NCI-H1930 (cell line): ENCODE measurements at places on chromosomes 12 and 14.

GRCh38 chr12:113467142-113467501, 4.5 kb downstream of the LHX5 start:
- DNase-seq: no peak

- no peak for DNase-seq
These were observed 64.6 kb downstream of the KIF21A start for GRCh38 chr12:39378341-39378740.

GRCh38 chr12:56311003-56311402, 4.8 kb downstream of the CNPY2 start:
- no peak for DNase-seq

DNA sequence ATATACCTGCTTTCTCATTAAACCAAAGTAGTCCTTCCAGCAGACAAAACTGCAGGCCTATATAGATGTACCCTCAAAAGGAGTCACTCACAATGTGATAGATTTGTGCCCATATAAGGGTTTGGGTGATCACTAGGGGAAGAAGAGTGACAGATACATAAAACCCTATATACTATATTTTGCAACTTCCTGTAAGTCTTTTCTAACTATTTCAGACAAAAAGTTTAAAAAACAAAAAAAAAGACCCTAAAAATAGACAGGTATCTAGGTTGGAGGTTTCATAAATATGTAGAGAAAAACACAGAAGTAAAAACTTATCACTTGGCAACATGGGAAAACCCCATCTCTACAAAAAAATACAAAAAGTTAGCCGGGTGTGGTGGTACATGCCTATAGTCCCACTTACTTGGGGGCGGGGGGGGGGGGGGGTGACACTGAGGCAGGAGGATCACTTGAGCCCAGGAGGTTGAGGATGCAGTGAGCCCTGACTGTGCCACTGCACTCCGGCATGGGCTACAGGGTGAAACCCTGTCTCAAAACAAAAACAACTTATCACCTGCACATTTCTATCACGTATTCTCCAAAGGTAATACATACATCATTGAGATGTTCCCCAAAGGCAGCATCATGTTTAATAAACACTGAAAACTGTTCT, 2.9 kb downstream of the VCPKMT start:
- no peak for DNase-seq

DNA sequence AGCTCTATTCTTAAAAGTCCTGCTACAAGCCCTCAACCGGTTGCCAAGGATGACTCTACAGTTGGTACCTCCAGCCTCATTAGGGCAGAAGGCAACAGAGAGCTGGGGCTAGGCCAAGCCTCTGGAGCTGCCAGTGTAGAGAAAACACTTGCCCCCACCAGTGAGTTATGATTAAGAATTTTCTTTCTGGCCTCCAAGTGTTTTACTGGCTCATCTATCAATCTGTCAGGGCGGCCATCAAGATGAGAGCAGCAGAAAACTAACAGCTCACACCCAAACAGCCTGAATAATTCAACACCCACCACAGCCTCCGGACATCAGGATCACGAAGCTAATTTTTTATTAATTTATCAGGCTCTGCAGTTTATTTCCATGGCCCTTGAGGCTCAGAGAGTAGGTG, 40.7 kb upstream of the CMKLR1 start:
- DNase-seq: no peak

GRCh38 chr12:85874031-85874461, at the start of gene NTS:
Gene NTS, plus strand, starts transcription at chr12:85874295. Its CDS starts 109 bp downstream, at chr12:85874404.
- DNase-seq: peak; percentile 1

DNA sequence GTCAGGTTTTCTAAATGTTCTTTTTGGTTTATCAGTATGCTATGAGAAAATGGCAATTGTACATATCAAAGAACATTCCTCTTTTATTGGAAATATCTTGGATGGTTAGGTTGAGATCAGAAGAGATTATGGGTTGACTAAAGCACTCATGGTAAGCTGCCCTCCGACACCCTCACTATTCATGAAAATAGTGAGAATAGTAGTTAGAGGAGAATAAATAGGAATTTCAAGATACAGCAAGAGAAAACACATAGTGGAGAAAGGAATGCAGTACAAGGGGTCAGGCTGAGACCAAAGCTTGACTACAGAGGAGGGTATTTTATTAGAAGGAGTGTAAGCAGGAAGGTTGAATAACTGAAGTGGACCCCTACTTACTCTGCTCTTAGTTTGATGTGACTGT, 112.5 kb downstream of the PTPRQ start:
- no peak for DNase-seq

DNA sequence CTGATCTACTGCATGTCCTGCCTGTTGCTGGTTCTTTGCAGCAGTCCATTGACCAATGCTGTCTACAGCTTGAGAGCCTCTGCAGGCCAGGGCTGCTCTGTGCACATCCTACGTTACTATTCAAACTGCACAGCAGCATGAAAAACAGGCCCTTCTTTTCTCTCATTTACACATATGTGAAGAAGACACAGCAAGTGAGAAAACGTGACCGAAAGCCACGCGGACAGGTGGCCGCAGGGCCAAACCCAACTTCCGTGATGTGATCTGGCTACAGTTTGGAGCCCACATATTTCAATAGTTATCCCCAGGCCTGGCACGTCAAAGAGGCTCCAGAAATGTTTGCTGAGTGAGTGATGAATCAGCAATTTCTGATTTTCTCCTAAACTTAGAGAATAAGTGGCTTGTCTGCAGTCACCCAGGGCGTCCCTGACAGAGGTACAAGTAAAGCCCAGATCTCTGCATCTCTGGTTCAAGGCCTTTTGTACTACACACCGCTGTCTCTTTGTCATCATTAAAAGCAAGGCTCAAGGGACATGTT, 17.9 kb upstream of the TCL1B start:
- DNase-seq: no peak

GRCh38 chr14:98704441-98704840, 567.6 kb downstream of the BCL11B start:
- no peak for DNase-seq

- DNase-seq: no peak
These were observed 31.7 kb downstream of the DHRS7 start for GRCh38 chr14:60133487-60133886.

DNA sequence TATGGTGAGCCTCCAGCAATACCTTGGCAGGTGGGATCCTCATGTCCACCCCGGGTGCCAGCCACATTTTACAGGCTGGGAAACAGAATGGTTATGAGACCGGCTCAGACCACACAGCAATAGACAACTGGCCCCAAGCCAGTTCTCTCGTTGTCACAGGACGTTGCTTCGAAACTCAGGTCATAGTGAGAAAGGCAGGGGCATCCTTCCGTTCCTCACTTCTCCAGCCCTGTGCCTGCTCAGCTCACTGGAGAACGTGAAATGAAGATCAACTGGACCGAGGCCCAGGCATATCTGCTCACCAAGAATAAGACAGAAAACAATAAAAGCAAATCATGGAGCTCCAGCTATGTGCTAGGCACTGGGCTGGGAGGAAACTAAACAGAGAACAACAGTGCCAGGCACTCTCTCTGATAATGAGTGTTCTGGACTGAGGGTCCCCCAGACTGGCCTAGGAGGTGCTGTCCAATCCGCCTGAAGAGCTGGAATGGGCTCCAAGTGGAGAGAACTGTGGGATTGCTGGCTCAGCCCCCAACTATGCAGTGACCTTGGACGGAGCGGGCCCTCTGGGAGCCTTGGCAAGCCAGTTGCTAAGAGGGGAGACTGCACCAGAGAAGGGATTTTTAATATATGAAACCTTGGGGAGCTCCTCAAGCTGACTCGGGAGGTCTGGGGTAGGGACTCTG, 18.8 kb upstream of the FAIM2 start:
- no peak for DNase-seq

DNA sequence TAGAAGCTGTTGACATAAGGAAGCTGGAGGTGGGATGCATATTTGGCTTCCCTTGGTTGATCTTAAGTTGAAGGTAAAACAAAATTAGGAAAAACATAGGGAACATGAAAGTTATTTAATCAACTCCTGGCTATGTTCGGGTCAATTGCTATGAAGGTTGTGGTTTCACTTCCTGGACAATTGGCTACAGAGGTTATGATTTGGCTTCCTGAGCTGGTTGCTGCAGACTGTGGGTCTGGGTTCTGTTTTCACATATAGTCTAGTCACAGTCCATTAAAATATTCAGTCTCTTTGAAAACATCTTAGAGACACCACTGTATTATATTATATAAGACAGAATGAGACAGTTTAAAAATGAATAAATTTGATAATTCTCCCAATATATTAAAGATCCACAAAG, 895.2 kb upstream of the USP15 start:
- no peak for DNase-seq

DNA sequence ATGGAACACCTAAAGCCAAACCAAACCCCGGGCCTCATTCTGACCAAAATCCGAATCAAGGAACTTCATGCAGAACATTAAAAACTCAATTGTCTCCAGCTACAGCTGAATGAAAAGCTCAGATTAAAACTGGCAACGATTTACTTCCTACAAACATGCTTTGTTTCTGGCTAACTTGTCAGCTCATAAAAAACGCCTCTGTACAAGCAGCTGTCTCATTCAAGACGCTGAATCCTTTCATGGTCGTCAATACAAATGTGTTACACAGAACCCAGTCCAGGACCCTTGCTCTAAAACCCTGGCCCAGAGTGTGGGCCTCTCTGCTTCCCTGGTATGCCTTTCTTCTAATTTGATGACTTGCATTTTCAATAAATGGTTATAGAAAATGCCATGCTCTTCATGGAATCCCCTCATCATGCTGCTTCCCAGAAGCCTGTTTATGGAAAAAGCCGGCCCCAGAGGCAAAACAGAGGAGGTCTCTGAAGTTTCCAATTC, 183.1 kb downstream of the PHLDA1 start:
- DNase-seq: no peak

DNA sequence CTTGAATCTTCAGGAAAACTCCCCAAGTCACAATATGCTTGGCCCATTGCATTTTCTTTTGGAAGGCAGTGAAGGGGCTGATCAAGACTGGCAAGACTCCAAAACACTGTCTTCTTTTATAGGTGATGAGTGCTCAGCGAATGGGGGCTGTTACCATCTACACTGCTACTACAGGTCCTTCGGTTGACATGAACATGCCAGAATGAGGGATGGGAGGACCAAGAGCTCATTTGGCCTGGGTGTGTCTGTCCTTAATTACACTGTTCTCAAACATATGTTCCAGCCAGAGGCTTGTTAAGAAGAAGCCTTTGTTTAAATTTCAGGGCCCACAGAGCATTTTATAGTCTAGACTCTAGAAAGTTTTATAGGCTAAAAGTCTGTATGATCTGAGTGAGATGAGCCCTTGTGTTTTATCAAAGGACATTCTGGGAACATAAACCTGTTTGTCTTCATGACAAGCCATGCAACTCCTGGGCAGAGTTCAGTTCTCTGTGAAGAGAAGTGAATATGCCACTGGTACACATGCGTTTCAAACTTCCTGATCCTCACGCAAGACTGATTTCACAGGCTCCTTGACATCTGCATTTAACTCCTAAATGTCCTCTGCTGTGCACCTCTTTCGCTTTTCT, 4.7 kb upstream of the FAM234B start:
- no peak for DNase-seq

DNA sequence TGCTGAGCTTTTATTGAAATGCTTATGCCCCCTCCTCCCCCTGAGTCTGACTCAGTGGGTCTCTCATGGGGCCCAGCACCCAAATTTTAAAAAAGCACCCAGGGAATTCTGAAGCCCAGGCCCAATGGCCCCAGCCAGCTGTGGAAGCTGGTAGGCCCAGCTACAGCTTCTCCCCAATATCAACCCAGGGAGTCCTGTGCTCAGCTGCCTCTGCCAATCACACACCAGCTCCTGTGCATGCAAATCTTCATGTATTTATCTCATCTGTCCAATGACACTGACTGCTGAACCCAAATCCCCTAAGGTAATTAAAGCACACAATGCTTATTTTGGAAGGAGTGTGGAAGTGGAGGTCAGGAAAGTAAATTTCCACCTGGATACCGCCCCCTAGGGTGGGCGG, 76.3 kb downstream of the CCDC88C start:
- no peak for DNase-seq

DNA sequence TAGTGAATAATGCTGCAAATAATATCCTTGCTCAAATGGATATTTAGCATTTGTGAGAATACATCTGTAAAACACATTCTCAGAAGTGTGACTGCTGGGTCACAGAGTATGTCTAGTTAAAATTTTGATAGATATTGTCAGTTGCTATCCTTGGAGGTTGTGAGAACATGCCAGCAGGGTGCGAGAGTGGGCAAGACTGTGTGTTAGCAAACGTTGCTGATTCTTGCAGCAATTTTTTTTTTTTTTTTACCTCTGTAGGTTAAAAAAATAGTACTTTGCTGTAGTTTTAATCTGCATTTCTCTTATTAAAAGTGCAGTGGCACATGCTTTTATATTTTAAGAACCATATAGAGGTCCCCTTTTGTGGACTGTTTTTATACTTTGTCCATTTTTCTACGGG, 4.5 kb upstream of the NYNRIN start:
- no peak for DNase-seq

DNA sequence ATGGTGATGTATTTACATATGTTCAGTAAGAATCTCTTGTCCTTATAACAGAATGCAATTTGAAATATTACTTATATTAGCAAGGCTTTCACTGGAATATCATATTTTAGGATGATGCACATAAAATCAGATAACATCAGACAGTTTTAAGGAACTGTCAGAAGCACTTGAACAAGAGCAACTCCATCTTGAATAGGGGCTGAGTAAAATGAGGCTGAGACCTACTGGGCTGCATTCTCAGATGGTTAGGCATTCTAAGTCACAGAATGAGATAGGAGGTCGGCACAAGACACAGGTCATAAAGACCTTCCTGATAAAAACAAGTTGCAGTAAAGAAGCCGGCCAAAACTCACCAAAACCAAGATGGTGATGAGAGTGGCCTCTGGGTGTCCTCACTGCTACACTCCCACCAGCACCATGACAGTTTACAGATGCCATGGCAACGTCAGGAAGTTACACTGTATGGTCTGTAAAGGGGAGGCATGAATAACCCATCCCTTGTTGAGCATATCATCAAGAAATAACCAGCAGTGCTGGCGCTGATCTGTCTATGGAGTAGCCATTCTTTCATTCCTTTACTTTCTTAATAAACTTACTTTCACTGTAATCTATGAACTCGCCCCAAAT, 27.6 kb upstream of the ETV6 start:
- no peak for DNase-seq

- DNase-seq: no peak
These were observed 1.1 kb downstream of the CNTN1 start for GRCh38 chr12:40693207-40693821.

- no peak for DNase-seq
These were observed 24.4 kb upstream of the CCDC175 start for GRCh38 chr14:59601056-59601455.

DNA sequence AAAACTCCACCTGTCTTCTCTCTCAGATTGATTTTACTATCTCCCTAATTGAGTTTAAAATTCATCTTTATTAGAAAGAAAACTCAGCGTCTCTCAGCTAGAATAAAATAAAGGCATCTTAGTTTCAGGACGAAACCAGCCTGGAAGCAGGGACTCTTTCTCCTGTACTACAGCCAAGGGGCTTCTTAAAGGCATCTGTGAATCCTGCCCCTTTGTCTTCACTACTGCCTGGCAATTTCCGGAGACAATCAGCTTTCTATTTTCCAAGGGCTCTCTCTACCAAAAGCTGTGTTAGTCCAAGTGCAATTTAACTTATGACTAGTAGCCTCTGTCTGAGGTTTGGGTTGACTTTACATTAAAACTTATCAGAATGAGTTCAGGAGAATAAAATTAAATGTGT, 623.3 kb upstream of the FOXG1 start:
- no peak for DNase-seq
